Ascending aorta (tissue), 2 donors: ENCODE measurements at places on chromosomes 2 and 18. TPM values are rescaled to one million over a fixed set of nuclear protein-coding genes. Genes with fewer than 3 reads are reported as not detected.

Gene MOGAT1
- total RNA-seq = not detected

Gene REEP1
- total RNA-seq = 6.4 TPM

Gene CXCR1
- not detected for total RNA-seq

Gene TUBA3E
- total RNA-seq = not detected

Gene KCNJ13
- total RNA-seq = not detected

DNA sequence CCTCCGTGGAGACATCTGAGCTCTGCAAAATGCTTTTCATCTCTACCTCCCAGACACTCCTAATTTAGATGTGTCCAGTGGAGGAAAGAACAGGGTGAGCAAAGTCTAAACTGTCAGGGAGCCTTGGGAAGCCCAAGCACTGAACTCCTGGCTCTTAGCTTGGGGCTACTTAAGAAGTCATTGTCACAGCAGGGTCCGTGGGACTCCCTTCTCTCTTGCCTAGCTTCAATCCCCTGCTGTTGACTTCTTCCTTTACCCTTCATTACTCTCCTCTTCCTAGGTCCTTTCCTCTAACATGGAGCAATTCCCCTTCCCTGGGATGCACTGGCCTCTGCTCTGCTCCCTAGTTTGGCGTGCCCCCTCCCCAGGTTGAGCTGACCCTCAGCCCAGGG is 3.4 kb downstream of the OSR1 start:
- DNase-seq = no peak

DNA sequence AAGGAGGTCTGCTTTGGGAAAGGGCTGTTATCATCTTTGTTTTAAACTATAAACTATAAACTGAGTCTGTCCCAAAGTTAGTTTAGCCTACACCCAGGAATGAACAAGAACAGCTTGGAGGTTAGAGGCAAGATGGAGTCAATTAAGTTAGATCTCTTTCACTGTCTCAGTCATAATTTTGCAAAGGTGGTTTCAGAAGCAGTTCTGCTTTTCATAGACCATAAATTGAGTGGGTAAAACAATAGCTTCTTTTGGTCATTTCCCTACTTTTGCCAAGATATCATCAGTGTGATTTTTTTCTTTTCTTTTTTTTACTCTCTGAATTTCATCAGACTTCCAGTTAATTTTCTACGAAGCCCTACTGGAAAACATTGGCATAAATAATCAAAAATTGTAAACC is 117.0 kb downstream of the AP1S3 start:
- no peak for DNase-seq

DNA sequence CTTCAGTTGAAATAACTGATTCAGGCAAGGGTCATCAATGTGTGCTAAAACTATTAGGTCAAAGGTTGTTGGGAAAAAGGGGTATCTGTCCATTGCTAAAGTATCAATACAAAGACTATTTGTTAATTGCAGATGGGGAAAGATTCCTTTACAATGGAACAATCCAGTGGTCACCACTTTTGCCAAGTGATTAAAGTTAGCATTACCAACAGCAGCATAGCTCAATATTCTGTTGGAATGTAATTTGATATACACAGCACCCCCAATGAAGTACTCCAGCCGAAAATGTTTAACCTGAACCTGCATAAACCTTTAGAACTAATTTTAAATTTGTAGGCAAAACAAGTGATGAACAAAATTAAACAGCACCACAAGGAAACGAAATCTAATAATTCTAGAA is 191.0 kb downstream of the TCF4 start:
- no peak for DNase-seq

DNA sequence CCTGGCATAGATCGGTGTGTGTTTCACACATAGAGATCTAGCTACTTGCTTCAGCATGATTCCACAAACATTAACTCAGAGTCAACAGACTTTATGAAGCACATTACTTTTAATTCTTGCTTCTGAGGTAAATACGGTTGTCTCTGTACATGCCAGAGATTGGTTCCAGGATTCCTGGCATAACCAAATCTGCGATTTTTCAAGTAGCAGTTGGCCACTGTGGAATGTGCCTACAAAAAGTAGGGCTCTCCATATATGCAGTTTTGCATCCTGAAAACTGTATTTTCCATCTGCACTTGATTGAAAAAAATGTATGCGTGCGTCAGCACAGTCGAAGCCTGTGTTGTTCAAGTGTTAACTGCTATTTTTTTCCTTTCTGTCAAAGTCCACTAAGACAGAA is 85.0 kb downstream of the ZAP70 start:
- DNase-seq = no peak

GRCh38 chr2:100766256-100766655 is 53.7 kb upstream of the NPAS2 start:
- DNase-seq = no peak

DNA sequence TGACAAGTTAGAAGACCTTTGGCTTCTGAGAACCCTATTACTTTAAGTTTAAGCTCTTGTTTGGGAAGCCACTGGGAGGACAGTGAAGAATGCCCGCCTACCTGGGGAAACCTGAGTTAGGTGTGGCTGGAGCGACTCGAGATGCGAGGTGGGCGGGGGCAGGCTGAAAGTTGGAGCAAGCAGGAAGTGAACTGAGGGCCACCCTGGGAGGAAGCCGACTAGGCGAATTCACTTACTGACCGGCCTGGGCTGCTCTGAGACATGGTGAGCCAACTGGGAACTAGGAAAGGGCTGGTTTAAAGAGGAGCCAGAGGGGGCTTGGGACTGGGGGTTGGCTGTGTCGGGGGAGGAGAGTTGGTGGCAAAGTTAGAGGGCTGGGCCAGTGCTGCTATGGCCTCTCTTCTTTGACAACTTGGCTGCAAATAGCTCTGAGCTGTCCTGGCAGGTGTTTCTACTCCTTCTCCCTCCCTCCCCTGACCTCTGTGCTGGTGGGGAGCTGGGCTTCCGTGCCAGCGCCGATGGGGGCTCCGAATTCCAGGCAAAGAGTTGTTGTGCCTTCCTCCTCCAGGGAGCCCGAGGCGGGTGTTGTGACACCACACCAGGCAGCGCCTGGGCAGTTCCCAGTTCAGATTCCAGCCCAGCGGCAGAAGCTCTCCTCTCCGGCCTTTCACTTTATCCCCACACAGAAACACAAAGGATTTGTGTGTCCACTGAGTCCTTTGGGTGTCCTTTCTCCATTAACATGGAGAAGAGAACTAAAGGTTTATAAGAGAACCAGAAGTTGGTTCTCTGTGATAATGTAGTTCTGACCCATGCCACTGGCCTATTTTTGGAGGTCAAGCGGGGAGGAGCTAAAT is at the start of gene VAMP8:
Gene VAMP8, plus strand, starts transcription at position 201 of the 857 bp plus-strand sequence. Its CDS starts 61 bp downstream, at position 262.
- no peak for DNase-seq

GRCh38 chr2:127392828-127393578 is 5.2 kb upstream of the MAP3K2 start:
- no peak for DNase-seq

DNA sequence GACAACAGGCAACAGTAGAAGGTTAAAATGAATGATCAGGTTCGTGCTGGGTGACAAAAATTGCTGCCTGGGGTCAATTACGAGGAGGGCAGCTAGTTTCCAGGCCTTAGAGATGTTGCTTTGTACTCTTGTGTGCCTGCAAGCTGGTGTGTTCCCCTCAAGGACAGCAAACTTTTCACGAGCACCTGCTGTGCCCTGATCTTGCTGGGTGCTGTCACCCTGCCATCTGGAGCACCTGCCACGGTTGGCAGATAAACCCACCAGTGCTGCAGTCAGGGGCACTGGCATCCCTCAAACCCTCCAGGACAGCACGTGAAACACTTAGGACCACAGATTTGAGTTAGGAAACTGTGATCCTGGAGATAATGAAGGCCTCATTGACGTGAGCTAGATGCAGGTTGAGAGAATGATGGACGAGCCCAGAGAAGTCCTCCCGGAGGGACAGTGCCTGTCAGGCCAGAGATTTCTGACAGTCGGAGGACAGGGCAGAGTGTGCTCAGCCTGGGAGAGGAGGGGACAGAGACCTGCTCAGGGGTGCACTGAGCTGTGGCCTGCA is 104.3 kb upstream of the RAB12 start:
- DNase-seq = no peak

- no peak for DNase-seq
These were observed 35.6 kb upstream of the PRLH start for GRCh38 chr2:237530472-237531433.

GRCh38 chr18:56389190-56389589 is 249.2 kb downstream of the TXNL1 start:
- no peak for DNase-seq

- DNase-seq = no peak
These were observed 31.6 kb upstream of the MAP3K20 start for GRCh38 chr2:173043897-173044519.

- no peak for DNase-seq
These were observed 21.3 kb downstream of the PPP3R1 start for GRCh38 chr2:68231061-68231372.
